ENCODE measurements at places on chromosomes 5 and 9.
A peak's percentile ranks its signal among the peaks of the same experiment; 100 is the strongest.

DNA sequence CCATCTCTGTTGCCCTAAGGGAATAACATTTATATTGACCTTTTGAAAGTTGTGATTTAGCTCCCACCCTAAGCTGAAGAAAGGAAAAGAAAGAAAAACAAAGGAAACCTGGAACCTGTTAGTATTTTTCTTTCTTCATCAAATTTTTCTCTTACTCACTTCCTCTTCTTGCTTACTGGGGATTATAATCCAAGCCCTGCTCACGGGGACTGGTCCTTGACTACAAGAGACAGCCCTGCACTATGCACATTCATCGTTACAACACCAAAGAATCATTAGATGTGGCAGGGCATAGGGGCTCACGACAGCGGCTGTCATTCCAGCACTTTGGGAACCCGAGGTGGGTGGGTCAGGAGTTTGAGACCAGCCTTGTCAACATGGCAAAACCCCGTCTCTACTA is 37.8 kb upstream of the LPAR1 start:
- DNase-seq = no peak

GRCh38 chr5:43038496-43038989 is 1.6 kb downstream of the ANXA2R start:
- DNase-seq = peak; percentile 64

DNA sequence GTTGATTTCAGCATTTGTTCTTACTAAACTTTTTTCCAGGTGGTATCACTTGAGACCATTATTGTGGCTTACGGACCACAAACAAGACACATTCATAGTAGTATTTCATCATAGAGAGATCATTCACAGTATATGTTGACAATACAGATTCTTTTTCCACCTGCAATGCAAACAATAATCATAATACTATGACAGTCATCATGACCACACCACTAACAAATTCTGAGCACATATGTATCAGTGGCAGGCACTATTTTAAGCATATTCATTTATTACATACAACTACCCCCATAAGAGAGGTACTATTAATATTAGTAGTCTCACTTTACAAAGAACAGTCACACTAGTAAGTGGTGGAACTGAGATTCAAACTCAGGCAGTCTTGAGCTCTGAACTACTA is 31.0 kb upstream of the C9orf40 start:
- DNase-seq = no peak

- no peak for DNase-seq
Observed at GRCh38 chr9:123453076-123453667, 97.2 kb downstream of the CRB2 start.

GRCh38 chr9:12538842-12539579 is 154.2 kb upstream of the TYRP1 start:
- DNase-seq = no peak

- peak; percentile 51 for DNase-seq
Observed at GRCh38 chr5:143054480-143054941, 284.3 kb downstream of the ARHGAP26 start.

DNA sequence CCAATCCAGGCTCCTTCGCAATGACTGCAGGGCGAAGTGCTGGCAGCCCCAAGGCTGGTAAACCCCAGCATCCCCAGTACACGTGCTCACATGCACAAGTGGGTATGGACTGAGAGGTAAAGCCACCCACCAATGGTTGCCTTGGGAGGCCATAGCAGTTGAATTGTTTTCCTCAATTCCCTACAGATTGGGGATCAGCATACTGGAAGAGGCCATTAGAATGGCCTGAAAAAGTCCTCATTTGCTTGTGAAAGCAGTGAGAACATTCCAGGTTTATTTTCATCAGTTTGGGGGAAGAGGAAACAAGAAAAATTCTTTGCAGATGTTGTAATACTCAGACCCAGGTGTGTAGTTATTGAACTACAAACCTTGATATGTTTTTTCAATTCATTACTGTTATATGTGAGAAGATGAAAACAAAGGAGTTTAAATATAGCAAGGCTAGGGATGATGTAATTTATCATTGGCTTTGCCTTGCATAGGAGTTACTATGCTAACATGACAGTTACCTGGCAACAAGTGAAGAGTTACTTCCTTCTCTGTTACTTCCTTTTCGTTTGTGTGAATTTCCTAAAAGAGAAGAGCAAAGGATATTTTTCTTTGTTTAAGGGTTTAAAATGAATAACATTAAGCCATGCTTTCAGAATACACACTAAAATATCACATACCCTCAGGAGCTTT is 36.4 kb downstream of the MTMR12 start:
- DNase-seq = peak; percentile 50

DNA sequence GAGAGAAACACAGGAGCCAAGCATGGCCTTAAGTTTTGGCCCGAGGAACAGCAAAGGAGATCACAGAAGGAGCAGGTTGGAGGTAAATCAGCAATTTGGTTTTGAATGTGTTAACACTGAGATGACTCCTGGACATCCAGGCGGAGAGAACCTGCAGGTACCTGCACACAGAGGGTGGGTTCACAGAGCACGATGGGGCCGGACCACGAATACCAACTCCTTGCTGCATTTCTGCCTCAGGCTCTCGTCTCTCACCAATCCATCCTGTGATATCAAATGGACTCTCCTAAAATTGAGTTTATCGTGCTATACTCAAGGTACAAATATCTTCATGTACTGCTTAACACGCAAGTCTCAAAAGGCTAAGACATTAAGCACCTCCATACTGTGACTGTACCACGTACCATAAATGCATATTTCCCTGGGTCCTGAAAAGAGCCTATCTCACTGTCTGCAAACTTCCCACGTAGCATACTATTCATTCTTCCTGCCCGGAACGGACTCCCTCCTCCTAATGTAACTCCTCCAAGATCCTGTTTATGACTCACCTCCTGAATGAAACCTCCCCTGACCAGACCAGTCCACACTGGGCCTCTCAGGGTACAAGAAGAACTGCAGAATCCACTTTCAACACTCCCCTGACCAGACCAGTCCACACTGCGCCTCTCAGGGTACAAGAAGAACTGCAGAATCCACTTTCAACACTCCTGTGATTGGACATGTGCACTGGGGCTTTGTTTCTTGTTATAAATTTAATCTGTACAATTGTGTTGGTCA is 380.8 kb upstream of the RFX3 start:
- DNase-seq = peak; percentile 93

DNA sequence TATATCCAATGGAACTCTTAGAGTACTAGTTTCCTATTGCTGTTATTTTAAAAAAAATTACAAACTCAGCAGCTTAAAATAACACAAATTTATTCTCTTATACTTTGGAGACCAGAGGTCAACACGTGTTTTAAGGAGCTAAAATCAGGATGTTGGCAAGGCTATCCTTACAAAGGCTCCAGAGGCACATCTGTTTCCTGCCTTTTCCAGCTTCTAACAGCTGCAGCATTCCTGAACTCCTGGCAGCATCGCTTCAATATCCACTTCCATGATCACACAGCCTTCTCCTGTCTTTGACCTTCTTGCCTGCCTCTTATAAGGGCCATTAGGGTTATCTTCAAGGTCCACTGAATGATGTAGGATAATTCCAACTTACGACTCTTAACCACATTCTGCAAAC is 92.2 kb upstream of the CCNG1 start:
- no peak for DNase-seq

GRCh38 chr5:179266291-179267070 is 78.8 kb downstream of the ADAMTS2 start:
- DNase-seq = no peak

- DNase-seq = peak; percentile 56
Observed at GRCh38 chr5:154191467-154192261, 1.1 kb downstream of the GALNT10 start.

DNA sequence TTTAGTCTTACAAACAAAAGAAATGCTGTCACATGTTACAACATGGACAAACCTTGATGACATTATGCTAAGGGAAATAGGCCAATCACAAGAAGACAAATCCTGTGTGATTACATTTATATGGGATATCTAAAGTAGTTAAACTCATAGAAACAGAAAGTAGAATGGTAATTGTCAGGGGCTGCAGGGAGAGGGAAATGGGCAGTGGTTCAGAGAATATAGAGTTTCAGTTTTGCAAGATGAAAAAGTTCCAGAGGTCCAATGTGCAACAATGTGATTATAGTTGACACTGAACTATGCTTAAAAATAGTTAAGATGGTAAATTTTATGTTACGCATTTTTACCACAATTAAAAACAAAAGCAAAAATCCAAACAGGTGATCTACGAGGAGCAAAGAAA is 265.5 kb downstream of the NDUFS4 start:
- DNase-seq = no peak

DNA sequence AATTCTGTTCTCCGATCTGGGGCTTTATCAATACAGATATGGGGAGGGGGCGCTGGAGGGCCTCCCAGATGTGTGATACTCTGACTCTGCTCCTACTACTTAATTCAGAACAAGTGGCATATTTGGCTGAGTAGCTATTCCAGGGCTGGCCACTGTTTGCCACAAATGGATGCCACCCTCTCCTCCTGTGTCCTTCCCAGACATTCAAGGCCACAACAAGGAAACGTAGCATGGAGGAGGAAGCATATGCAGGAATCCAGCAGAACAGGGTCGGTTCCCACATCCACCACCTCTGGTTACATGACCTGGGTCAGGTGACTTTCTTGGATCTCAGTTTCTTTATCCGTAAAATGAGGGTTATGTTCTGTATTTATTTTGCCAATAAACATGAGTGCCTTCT is 131.0 kb downstream of the GOLPH3 start:
- no peak for DNase-seq

- DNase-seq = peak; percentile 16
Observed at GRCh38 chr5:55708732-55709131, 3.4 kb downstream of the SLC38A9 start.

GRCh38 chr9:87282538-87282937 is 215.1 kb upstream of the DAPK1 start:
- DNase-seq = peak; percentile 57

- no peak for DNase-seq
Observed at GRCh38 chr9:36950389-36950788, 83.7 kb downstream of the PAX5 start.

- no peak for DNase-seq
Observed at GRCh38 chr9:98563988-98564387, 144.7 kb downstream of the GABBR2 start.

DNA sequence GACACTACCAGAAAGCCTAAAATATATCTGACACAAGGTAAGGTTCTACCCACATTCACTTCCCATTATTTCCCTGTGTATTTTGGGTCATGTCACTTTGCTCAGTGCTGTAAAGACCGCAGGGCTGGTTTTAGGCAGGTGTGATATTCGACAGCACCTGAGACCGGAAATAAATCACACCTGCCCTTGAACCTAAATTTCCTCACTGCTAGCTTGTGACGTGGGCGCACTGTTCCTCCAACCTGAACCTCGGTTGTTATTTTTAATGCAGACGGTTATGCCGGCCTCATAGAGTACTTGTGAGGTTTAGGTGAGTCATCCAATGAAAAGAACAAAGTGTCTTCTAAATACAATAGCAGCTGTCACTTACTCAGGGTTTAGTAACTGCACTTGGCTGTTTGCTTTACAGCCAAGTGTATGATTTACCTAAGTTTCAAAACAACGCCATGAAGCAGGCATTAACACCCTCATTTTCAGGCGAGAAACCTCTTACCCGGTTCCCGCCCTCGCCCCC is 20.7 kb upstream of the ZNF782 start:
- no peak for DNase-seq

GRCh38 chr5:169218861-169219260 is 82.1 kb downstream of the SLIT3 start:
- DNase-seq = peak; percentile 37

DNA sequence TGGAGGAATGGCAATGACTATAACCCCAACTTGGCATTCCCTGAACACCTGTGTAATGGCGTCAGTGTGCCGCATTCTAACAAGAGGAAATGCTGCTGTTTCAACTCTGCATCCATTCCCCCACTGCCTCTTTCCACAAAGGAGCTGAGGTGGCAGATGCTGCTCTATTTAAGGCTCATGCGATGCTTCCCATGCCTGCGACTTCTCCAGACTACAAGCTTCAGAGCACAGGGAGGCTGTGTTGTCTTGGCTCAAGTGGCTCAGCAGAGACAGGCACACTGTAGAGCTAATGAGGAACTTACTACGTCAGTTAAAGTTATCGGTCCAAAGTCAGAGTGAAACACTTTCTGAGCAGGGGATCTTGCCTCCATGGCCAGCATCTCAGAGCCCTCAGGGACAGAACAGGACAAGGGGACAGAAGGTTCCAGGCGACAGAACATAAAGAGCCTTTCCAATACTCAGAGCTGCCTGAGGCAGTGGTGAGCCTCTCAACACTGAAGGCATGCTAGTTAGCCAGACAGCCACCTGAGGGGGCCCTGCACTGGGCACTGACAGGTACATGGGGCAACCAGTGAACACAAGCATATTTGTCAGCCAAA is 21.8 kb downstream of the TNIP1 start:
- no peak for DNase-seq

DNA sequence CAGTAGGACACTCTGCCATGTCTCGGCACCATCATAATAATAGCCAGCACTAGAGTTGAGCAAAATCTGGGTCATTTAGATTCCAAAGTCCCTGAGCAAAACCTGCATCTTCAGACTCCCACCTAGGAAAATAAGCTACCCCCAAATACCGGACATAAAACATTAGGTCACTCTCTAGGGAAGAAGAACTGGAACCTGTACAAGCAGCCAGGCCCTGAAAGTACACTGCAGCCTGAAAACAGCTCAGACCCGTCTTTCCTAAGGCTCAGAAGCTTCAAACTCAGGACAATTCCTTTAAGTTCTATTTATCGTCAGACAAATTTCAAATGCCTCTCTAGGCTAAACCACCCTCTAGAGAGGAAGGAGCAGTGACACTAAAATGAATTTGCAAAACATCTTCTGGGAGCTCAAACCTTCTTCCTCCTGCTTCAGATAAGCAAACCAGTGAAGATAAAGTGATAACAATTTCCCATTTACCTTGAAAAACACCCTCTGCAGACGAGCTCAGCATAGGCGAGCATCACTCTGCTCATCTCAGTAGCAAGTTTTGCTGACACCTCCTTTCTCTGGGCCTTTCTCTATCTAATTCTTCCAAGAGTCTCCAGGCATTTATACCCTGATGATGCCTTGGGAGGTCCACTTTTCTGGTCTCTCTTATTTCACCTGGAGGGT is 34.0 kb downstream of the ADAM19 start:
- DNase-seq = no peak

DNA sequence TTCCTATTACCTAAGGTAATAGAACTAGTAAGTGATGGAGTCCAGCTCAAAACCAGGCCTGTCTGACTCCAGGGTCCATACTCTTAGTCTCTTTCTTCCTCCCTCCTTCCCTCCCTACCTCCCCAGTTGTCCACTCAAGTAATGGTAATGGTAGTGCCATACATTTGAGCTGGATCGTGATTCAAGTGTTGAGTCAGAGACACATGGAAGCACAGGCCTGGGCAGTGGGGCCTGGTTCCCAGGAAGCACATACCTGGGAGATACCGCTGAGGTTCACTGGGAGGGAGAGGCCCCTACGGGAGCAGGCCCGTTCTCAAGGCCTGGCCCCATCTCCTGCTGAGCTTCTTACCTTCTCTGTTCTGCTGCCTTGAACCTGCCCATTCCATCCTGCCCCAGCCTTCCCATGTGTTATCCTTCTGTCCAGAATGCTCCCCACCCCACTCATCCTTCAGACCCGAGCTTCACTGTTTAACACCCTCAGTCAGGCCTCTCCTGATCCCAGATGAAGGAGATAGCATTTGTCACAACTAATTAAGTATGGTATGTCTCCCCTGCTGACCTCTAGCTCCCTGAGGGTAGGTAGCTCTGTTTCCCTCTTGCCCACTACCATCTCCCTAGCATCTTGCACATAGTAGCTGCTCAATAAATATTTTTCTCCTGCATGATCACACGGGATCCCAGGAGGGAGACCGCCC is 13.8 kb downstream of the URM1 start:
- no peak for DNase-seq

Data from fibroblast of upper back skin (primary cell).